ENCODE measurements at places on chromosomes 7 and 10. TPM values are rescaled to one million over a fixed set of nuclear protein-coding genes. Genes with fewer than 3 reads are reported as not detected.

Gene TFEC
- 5.6 TPM for total RNA-seq

Gene PDE6C
- not detected for total RNA-seq

GRCh38 chr7:23811540-23811939 lies 101.5 kb downstream of the STK31 start:
- DNase-seq, result no peak

- DNase-seq, result no peak
Observed at GRCh38 chr10:21514129-21514817, 11.2 kb downstream of the SKIDA1 start.

GRCh38 chr10:56604624-56605023 lies 243.6 kb upstream of the ZWINT start:
- no peak for DNase-seq

DNA sequence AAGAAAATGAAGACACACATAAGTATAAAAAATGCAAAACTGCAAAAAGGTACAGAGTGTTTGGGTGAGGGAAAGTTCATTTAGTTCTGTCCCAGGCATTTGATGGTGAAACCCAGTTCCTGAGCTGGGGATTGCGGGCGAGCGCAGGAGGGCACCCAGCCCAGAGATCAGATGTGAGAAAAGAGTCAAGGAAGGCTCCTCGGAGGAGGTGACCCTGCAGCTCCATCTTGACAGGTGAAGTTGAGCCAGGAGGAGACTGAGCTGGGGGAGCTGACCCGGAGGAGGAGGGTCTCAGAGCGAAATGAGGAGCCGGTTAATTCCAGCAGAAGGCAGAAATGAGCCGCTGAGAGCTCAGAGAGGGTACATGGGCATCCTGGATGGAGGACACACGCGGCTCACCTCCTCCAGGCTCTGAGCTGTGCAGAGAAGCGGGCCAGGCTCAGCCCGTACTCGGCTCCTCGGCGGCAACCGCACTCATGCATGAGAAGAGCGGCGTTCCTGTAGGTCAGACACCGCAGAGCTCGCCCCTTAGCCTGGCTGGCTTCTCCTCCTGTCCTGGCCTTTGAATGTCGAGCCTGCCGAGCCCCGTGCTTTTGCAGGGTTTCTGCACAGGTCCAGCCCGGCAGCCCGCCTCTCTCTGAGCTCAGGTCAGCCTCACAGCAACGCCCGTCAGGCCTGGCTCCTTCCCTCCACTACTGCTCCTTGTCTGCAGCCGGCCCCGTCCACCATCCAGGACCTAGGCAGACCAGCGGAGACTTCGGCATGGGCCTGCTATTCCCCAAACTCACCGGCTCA lies 9.5 kb upstream of the RAMP3 start:
- no peak for DNase-seq

Gene SPACDR
- not detected for total RNA-seq

DNA sequence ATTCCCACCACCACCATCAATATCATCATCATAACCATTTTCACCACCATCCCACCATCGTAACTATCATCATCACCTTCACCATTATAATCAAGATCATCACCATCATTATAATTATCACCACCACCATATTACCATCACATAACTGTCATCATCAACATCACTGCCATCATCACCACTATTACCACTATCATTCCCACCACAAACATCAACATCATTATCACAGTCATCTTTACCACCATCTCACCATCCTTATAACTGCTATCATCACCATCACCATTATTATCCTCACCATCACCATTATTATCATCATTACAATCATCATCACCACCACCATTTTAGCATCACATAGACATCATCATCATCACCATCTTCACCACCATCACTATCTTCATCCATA lies 167.1 kb upstream of the ZMIZ1 start:
- no peak for DNase-seq

Data from breast epithelium (tissue), 4 donors.